ENCODE measurements at places on chromosomes 3 and 15.

DNA sequence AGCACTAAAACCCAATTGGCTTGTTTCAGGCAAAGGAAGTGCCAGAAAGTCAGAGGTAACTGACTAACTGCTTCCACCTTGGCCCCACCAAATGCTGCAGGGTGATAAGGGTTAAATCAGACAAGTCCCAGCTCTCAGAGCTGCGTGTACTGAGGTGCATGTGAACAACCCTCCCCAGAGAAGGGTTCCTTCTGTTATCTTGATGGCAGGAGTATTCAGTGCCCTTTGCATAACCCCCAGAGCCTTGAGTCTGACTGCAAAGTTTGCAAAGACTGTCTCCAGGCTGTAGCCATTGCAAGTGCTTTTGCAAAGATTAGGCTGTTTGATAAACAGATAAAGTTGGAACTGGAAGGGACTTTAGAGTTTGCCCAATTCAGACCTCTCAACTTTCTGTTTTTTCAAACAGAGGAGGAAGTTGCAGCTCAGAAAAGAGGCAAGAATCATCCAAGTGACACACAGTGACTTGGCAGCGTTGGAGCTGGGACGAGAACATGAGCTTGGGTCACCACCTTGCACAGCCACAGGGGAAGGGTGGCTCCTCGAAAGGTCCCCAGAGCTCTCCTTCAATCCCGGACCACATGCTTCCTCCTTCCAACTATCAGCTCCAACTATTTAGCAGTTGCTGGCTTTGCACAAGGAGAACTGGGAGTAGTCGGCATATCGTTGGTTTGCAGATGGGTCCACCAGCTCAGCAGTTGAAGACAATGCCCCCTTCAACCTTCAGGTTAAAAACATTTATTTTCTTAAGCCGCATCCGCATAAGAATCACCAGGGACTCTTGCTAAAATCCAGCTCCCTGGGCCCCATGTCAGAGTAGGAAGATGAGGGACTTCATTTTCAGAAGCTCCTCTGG lies 224.8 kb upstream of the HES1 start:
- no peak for ATAC-seq

GRCh38 chr3:71110385-71111222 lies 472.9 kb downstream of the FOXP1 start:
- ATAC-seq, result no peak

DNA sequence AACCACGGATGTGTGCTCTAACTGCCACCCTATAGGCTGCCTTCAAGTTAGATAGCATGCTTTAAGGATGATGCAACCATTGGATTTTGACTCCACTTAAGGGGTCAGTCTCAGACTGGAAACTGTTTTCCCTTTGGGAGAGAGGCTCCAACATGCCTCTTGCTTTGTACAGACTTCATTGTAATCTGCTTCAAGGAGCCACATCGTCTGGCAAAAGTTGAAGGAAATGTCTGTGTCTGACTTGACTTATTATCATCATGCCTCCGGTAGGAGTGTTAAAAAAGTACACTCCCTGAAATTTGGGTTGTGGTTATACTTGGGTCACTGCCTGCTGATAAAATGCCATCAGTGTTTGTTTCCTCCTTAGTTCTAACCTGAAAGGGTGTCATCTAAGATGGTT lies 245.4 kb upstream of the CDIN1 start:
- ATAC-seq, result no peak

GRCh38 chr15:85625856-85626255 lies 168.9 kb downstream of the KLHL25 start:
- ATAC-seq, result peak; percentile 86

DNA sequence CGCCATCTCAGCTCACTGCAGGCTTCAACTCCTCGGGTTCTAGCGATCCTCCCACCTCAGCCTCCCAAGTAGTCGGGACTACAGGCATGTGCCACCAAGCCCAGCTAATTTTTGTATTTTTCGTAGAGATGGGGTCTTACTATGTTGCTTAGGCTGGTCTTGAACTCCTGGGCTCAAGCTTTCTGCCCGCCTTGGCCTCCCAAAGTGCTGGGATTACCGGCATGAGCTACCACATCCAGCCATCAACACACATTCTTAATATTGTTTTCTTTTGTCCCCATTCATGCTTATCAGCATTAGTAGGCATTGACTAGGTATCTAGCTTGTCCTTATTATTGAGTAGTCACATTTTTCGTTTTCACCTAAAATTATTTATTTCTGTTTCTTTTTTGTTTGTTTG lies 168.3 kb downstream of the GHSR start:
- no peak for ATAC-seq

GRCh38 chr3:133049491-133049890 lies 11.3 kb downstream of the TMEM108 start:
- no peak for ATAC-seq

GRCh38 chr3:80097674-80098073 lies 329.9 kb upstream of the ROBO1 start:
- ATAC-seq, result no peak

DNA sequence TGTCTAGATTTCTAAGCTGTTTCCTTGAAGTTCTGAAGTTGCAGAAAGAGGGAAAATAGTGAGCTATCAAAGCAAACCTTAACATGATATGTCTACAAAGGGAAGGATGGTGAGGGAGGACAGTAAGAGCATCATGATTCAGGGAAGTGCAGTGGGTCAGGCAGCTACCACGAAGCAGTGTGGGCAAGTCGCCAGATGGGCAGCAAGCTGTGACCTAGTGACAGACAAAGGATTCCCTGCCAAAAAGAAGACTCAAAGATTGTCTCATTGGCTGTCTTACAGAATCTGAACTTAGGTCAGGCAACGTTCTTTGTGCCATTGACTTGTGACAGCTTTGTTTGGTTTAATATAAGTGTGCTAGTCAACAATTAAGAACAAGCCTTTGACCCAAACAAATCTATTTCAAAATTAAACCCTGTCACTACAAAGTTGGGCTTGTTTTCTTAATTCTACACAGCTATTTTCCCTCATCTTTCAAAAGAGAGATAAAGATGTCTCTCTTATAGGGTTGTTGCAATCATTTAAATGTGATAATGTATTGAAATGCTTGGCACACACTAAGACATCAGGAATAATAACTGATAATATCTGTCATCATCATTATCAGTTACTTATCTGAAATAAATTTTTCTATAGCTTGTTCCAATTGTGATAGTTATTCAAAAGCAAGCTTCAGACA lies 153.3 kb downstream of the ECT2 start:
- no peak for ATAC-seq

DNA sequence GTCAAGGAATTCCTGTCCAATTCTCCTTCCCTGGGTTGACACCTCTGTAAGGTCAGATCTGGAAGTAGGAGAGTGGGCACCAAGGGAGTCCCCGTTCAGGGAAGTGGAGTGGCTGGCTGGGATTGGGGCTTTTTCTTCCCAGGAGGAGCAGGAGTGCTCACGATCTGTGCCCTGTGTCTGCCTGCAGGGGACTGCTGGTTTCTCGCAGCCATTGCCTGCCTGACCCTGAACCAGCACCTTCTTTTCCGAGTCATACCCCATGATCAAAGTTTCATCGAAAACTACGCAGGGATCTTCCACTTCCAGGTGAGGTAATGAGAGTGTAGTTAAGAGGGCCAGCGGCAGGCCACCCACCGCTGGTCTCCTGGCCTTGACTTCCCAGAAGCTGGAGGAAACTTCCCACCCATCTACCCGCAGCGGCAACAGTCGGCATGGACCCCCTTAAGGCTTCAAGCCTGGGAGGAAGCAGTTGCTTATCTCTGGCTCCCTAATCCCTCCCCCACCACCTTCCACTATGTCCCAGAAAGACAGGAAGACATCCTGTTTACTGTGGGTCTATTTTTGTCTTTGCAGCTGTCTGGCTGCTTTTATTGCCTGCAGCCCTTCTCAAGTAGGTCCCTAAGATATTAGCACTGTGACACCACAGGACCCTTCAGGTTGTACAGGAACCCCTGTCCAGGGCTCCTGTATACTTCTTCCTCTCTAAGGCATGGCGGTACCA lies 26.8 kb downstream of the CAPN3 start:
- ATAC-seq, result no peak

DNA sequence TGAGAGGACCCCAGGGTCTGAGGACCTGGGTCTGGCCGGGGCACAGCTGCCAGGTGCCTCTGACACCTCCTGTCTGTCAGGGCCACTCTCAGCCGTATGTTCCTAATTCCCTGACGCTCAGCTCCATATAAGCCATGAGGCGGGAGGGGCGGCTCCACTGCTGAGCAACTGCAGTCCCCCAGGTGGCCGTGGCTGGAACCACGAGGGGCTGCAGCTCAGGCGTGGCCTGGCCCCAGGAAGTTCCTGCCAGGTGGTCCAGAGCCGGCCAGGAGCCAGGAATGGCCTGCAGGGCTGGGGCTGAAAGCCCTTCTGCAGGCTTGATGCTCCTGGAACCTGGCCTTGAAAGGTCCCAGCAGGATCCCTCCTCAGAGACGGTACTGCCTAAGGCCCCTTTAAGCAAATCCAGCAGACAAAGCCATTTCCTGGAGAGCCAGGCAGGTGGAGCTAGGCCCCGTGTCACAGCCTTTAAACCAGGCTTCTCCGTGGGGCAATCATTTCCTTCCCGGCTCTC lies 118.0 kb downstream of the CHSY1 start:
- no peak for ATAC-seq

DNA sequence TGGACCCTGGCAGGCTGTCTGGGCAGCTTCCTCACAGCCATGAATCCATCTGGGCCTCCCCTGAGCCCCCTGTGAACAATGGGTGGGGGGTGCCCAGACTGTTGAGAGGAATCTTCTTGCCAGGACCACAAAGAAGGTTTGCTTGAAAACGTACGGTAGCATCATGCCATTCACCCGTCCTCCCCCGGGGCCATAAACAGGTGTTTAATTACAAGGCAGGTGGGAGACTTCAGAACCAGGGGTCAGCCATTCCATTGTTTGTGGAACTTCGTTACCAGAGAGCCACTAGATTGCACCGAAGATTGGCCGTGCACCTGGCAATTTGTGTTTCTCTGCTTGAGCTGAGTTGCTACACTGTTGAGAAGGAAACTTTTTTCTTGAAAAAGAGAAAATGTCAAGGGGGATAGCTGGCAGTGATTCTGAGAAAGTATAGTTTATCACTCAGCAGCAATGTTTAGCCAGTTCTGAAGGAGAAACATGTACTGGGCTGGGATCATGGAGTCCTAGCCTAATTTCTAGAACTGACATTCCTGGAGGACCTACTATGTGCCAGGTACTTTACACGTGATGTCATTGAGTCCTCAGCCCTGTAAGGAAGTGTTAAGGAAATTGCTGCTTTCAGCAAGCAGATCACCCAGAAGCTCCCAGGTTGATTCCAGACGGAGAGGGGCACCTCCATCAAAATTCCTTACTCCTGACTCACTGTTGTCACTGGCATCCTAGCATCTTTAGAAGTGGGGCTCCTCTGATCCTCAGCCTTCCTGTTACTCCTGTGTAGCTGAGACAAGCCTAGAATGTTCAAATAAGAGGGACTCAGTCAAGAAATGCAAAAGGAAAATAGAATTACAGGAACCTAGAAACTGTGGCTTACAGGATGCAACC lies 103.8 kb upstream of the UBE2E1 start:
- no peak for ATAC-seq

DNA sequence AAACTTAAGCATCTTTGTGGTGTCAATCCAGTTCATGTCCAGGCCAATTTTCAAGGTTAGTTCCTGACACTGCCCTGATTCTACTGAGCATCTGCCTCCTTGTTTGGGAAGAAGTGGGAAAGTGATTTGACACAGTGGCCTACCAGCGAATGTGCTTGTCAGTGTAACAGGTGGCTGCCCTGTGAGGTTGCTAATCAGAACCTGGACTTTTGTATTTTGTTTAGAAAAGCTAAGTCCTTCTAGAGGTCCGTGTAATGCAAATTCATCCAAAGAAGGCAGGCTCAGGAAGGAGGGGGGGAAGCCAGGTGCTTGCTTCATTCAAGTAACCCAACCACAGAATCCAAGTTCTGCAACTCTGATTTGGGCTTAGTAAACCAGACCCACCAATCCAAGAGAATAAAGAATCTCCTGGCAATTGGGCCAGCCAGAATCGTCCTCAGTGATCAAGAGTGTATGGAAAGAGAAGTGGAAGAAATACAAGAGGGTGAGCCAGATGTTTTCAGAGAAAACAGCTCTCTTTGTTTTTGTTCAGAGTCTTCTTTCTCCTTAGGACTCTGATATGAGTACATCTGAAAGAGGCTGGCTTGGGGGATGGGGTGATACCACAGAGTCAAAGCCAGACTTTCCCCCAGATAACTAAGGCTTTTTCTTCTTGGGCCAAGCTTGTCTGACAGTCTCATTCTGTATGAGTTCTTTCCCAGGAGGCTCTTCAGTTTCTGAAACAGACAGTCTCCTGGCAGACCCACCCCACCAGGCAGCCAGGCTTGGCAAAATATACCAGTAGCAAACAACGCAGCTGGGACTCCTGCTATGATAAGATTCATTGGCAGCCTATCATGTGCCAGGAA lies 508.9 kb upstream of the TBL1XR1 start:
- no peak for ATAC-seq

- no peak for ATAC-seq
Observed at GRCh38 chr3:149571381-149571780, 86.4 kb downstream of the WWTR1 start.

DNA sequence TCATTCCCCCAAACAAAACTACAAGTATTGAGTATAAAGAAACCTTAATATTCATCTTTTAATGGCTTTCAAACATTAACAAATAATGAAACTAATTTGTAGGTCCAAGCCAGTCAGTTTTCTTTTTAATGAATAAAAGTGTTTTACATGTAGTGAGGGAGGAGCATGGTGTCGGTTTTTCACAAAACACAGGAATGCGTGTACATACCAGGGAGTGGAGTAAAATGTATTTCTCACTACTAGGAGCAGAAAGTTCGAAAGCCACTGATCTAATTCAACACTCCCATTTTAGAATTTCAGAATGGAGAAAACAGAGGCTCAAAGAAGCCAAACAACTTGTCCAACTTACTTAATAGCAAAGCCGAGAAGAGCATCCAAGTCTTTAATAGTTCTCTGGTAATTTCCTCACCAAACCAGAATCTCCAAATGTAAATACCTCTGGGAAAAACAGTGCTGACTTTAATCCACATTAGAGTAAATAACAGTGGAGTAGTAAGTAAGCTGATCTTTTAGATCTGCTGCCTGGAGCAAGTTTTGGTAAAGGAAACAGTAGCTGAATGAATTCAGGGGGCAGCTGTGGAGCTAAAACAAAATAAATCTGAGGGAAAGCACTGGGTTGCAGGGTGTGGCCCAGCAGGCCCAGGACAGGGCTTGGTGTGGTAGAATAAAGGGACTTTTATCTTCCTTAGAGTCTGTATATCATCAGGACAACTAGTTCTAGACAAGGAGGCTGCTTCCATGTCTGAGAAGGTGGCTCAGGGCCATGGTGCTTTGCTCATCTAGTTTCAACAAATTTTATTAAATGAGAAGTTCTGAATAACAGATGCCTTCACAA lies 7.9 kb downstream of the ANP32A start:
- no peak for ATAC-seq

GRCh38 chr15:85972805-85973540 lies 106.7 kb upstream of the AGBL1 start:
- no peak for ATAC-seq

GRCh38 chr3:99607151-99607550 lies 31.2 kb upstream of the COL8A1 start:
- ATAC-seq, result no peak

DNA sequence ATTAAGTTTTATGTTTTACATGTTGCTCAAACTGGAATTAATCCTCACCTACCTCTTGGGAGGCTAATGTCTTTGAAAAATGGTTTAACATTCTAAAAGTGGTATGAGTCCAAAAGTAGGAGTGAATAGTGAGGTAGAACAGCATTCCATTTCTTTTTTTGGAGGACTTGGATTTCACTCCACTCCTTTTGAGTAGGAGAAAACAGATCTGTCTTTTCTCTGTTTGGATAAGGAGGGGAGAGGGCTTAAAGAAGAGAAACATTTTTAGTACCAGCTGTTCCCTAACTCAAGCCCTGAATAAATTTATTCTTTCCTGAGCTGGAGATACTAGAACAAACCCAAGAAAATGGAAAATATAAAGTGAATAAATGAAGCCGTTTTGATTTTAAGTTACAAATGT lies 687.9 kb downstream of the MECOM start:
- ATAC-seq, result no peak

Measured in activated T-helper 17 cell treated with anti-CD3 and anti-CD28 coated beads, Interleukin-2, amount 50 U/mL, for 72 hours (primary cell).